H4 (cell line): ENCODE measurements at places on chromosomes 6 and 20. TPM values are rescaled to one million over a fixed set of nuclear protein-coding genes. Genes with fewer than 3 reads are reported as not detected.

RIMS4 gene
- 3.2 and 4.1 TPM in 2 replicates for total RNA-seq

ATP9A gene
- total RNA-seq = 3.6 and 4.1 TPM in 2 replicates

IYD gene
- not detected in 2 replicates for total RNA-seq

- DNase-seq = no peak
Observed at GRCh38 chr6:25138934-25139415, 140.2 kb upstream of the CARMIL1 start.

AKAP12 gene
- total RNA-seq = 4.8 and 6.5 TPM in 2 replicates

DNA sequence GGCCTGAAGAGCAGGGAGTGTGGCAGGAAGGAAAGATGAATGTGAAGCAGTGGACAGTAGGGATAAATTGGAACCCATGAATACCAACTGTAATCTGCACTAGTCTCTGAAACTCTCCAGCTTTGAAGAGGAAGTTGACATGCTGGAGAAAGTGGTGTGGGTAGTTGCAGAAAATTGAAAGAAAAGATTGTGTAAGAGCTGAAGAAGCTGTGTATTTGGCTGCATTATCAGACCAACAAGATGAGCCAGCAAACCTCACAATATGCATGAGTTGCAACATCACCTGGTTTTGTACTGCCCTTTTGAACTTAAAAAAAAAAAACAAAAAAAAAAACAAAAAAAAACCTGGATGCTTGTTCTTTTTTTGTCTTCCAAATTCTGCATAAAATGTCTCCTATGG, 921.9 kb upstream of the EYS start:
- DNase-seq = peak; percentile 14

DNA sequence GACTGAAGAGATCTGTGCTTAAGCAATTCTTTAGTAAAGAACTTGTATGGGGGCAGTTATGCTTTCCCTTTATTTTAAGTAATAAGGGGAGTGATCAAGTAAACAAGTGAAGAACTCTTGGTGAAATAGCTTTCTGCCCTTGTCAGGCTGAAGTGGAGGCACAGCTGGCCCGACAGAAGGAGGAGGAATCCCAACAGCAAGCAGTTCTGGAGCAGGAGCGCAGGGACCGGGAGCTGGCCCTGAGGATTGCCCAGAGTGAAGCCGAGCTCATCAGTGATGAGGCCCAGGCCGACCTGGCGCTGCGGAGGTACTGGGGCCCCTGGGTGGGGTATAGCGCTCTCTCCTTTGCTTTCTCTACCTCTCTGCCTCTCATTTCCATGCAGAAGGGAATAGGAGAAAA, 143.3 kb downstream of the MYO6 start:
- no peak for DNase-seq

GRCh38 chr20:47727170-47727880, 58.0 kb downstream of the SULF2 start:
- no peak for DNase-seq

GRCh38 chr6:12286373-12287110, 3.6 kb upstream of the EDN1 start:
- no peak for DNase-seq
